ENCODE measurements at places on chromosomes 7 and 10.

DNA sequence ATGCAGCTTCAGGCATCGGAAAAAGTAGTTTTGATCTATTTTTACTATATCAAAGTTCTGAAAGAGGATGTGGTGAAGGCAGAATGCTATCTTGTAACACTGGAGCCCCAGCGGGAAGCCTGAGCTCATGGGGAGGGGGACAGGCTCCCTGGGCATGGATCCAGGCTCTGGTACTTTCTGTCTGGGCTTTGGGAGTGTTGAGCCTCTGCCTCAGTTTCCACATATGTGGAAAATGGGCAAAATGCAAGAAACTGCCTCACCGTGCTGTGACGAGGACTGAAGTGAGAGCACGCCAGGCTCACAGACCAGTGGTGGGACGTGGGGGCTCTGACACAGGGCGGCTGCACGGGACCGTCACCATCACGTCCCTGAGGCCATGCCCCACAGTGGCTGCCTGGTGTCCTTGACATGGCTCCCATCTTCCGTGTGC, 182.9 kb upstream of the SHH start:
- no peak for DNase-seq

- peak; percentile 25 for DNase-seq
Observed at GRCh38 chr7:32378988-32379387, 111.2 kb downstream of the LSM5 start.

GRCh38 chr10:114151486-114151885, 22.5 kb downstream of the CCDC186 start:
- no peak for DNase-seq

GRCh38 chr7:39133088-39133487, 155.4 kb downstream of the POU6F2 start:
- DNase-seq = no peak

DNA sequence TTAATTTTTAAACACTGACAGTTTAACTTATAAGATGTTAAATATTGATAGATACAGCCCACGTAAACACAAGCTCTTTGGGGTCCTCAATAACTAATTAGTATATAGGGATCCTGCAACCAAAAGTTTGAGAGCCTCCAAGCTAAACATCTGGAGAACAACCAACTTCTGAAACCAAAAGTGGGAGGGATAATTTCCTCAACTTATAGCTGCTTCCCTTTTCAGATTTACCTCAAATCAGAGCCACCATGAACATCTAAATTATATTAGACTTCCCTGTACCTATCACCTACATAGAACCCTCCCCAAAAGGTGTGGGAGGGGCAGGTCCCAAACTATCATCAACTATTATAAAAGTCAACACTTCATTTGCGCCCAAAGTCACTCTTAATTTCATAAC, 8.6 kb downstream of the PSAP start:
- DNase-seq = no peak

DNA sequence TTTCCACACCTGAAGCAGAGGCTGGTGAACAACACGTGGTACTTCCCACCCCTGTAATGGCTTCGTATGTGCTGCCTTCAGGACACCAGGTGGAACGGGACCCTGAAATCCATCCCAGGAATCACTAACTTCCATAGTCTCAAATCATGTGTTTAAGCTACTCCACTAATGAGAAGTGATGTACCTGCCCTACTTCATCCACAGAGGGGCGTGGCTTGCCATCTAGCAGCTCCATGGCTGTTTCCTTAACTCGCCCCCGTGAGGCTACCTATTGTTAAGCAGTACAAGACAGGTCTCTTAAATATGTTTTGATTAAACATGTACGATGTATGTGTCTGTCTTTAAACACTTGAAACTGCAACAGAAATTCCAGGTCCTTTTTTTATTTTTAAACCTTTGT, 31.8 kb downstream of the ARL3 start:
- no peak for DNase-seq

DNA sequence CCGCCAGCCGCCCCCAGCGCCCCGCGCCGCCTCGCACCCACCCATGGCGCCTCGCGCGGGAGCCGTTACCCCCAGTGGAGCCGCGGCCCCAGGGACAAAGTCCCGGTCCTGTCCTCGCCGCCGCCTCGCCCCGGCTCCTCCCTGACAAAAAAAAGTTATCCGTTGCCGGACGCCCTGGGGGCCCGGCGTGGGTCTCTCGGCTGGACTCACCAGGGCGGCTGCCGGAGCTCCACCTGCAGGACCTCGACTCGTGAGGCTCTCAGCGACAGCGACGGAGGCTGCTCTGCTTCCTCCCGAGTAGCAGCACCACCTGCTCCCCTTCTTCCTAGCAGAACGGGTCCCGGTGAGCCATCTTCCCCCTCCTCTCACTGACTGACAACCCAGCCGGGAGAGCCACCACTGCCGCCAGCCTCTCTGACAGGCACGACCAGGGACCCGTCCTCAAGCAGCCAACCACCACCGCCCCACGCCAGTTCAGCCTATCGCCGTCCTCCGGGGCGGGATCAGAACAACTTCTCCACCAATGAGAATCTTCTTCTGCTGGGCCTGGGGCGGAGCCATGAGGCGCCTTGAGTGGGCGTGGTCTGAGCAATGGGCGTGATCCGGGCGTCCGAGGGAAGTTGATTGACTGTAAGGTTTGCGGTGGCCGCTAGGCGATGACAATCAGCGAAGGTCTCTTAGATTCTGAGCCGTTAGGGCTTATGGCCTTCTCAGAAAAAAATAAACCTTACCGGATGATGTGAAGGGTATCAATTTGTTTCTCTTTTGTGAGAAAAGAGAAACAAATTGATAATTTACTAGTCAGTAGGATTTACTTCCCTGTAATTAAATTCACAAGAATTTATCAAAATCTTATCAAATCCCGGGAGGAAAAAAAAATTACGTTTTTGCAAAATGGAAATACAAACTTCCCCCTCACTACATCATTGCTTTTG, at the start of gene HYCC1:
Gene HYCC1, minus strand, starts transcription at position 416 of the 935 bp plus-strand sequence. CDS start 23,019 bp downstream, outside the sequence.
- DNase-seq = peak; percentile 99

DNA sequence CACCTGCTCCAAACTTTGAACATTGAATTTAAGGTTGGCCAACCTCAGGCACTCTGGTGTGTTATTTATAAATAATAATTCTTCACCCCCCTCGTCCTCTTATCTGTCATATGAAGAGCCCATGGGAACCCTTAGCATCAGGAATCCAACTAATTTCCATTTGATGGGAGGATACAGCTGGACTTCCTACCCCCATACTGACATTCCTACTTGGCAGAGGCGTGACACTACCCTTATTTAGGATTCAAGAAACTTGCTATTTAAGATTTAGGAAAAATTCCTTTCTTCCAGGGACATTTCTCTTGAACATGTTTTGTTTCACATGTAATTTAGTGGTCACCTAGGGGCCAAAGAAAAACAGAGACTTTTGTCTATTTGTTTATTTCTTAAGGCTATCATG, 171.9 kb upstream of the NRP1 start:
- no peak for DNase-seq

DNA sequence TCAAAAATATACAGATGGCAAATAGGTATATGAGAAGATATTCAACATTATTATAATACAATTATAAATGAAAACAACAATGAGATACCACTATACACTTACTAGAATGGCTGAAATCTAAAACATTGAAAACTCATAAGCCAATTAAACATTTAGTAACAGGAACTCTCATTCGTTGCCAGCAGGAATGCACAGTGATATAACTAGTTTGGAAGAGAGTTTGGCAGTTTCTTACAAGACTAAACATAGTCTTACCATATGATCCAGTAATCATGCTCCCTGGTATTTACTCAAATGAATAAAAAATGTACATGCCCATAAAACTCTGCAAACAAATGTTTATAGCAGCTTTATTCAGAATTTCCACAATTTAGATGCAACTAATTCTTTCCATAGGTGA, 476.2 kb upstream of the COBL start:
- no peak for DNase-seq

GRCh38 chr10:128009372-128010126, 102.6 kb downstream of the PTPRE start:
- DNase-seq = no peak

GRCh38 chr7:155680864-155681263, 36.4 kb downstream of the RBM33 start:
- no peak for DNase-seq

- no peak for DNase-seq
Observed at GRCh38 chr7:100360135-100360854, 2.4 kb downstream of the PILRB start.

DNA sequence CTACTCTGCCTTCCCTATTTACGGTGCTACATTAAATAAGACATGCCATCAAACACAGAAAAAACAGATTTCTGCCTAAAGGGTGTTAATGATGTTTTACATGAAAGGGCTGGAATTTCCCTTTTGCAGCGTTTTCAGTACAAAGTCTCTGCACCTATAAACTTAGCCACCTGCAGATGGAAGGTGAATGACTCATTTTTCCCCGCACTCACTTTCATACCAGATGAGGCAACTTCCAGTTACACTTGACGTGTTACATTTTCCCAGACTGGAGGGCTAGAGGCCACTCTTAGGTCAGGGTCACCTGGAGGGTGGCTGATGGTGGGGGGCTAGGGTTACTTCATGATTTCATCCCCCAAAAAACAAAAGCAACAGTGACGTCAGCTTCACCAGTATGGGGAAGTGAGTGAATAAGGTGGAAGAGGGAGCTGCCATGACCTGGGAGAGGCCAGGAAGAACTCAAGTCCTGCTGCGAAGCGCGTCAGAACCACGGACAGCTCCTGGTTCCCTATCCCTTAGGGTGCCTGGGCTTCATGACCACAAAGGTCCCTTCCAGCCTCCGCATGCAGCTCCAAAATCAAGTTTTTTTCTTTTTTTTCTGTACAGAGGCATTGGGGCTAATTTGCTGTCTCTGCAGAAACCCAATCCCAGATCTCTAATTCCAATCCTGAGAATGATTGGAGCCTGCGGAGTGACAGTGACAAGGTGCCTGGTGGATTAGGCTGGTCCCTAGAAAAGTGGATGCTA, 94.0 kb downstream of the ADARB2 start:
- no peak for DNase-seq

- no peak for DNase-seq
Observed at GRCh38 chr10:29723726-29724125, 89.0 kb upstream of the SVIL start.

GRCh38 chr7:69600710-69601519, 2.6 kb downstream of the AUTS2 start:
- DNase-seq = no peak

DNA sequence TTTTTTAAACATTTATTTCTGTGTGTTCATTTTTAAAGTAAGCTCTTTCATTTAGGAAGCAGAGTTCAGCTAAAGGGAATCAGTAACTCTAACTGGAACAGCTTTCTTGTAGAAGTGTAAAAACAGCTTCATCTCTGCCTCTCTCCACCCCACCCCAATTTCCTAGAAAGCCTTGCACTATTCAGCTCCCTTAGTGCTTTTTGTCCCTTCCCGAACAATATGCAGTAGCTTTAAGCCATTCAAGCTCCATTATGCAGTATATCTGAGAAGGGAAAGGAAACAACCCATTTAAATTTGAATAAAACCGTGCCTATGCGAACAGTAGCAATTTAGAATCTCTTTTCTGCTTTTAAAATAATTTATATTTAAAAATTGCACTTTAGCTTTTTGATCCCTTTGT, 134.5 kb downstream of the TRIL start:
- no peak for DNase-seq

DNA sequence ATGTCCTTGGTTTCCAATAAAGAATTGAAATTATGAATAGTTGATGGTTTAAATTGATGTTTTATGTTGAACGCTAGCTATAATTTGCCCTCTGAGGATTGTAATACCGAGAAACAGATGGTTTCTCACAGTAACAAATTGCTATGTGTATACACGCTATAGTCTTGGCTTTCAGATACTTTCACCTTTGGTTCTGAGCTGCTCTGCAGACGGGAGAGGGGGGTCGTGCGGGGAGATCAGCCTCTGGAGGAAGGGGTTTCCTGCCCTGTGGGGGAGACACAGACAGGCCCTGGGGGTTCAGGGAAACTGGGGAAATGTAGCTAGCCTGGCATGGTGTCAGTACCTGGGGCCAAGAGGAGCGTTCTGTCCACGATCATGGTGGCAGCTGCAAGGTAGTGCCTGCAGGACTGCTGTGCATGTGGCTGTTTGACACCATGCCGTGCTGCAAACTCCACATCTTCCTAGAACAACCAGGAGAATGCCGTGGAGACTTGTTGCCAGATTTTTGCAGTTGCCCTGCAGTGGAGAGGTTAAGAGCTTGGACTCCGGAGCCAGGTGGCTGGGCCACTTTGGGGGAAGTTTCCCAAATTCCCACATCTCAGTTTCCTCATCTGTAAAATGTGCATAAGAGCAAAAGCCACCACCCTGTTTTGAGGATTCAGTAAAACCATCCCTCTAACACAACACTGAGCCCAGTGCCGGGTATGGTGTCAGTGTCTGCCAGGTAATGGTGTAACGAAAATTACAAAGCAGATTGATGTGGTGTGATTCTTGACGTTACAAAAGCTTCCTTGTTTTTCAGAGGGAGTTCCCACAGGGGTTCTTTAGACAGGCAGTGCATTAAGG, 167.9 kb downstream of the CUX1 start:
- DNase-seq = no peak

- DNase-seq = no peak
Observed at GRCh38 chr10:5484205-5484604, 15.2 kb downstream of the CALML5 start.

DNA sequence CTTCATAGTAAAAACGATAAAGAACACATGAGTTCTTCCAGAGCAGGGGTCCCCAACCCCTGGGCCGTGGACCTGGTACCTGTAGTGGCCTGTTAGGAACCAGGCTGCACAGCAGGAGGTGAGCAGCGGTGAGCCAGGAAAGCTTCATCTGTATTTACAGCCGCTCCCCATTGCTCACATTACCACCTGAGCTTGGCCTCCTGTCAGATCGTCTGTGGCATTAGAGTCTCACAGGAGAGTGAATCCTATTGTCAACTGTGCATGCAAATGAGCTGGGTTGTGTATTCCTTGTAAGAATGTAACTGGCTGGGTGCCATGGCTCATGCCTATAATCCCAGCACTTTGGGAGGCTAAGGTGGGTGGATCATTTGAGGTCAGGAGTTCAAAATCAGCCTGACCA, 229.5 kb downstream of the CNTNAP2 start:
- DNase-seq = no peak

DNA sequence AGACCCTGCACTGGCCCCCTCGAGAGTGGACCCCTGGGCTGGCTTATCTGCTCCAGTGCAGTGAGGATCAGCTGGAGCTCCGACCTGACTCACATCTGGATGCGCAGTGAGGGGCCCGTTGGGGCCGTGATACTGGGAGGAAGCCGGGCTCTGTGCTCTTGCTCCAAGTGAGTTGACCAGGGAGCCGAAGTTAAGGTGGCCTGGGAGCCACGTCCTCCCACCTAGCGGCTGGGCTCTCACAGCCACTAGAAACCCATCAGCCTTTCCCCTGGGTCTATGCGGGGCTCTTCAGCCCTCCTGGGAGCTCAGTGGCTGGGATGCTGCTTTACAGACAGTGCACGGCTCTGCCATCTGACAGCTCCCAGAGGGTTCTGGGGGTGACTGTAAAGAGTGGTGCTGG, 9.1 kb downstream of the ALKBH4 start:
- DNase-seq = no peak

DNA sequence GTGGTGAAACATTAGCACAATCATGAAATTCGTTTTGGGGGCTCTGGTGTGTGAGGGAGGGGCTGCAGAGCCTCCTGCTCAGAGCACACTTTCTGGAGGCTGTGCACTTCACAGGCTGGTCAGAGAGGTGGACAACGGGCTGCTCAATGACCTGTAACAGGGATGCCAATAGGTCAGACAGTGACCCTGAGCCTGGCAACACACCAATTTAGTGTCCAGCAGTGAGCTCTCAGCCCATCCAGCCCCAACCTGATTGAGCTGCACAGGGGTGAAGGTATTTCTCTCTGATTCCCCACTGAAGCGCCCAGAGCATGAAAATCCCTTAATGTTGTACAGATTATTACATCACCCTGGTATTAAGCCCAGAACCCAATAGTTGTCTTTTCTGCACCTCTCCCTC, 191.3 kb upstream of the ZNF32 start:
- no peak for DNase-seq

- DNase-seq = no peak
Observed at GRCh38 chr10:34498821-34499220, 316.3 kb downstream of the PARD3 start.
